Right lobe of liver (tissue), 6 donors: ENCODE measurements at places on chromosomes 13 and 19. TPM values are rescaled to one million over a fixed set of nuclear protein-coding genes. Genes with fewer than 3 reads are reported as not detected.

USP12 gene
- 19.7 TPM for total RNA-seq

ZNF729 gene
- total RNA-seq, result not detected

SMIM44 gene
- total RNA-seq, result not detected

CGB7 gene
- total RNA-seq, result not detected

FGF21 gene
- 55.3 TPM for total RNA-seq

MOB3A gene
- total RNA-seq, result 13.8 TPM

EXOSC5 gene
- 22.6 TPM for total RNA-seq

DENND1C gene
- total RNA-seq, result 0.90 TPM
